ENCODE measurements at places on chromosomes 5 and 9. TPM values are rescaled to one million over a fixed set of nuclear protein-coding genes. Genes with fewer than 3 reads are reported as not detected.

GRCh38 chr5:179177711-179178575 is 117.8 kb downstream of the ZNF354C start:
- no peak for DNase-seq

DNA sequence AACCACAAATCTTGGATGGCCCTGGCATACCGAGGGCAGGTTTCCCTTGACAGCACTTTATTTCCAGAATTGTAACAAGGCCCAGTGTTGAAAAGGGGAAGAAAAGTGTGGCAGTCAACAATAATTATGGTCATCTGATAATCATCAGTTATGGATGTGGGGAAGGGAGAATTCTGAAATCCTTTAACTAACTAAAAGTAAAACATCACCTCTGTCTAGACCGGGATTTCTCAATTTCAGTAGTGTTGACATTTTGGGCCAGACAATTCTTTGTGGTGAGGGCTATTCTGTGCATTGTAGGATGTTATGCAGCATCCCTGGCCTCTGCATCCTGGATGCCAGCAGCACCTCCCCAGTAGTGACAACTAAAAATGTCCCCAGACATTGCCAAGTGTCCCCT is 140.4 kb downstream of the PSAT1 start:
- DNase-seq, result no peak

- peak; percentile 38 for DNase-seq
These were observed 30.6 kb downstream of the KDM4C start for GRCh38 chr9:6788162-6789016.

- no peak for DNase-seq
These were observed 168.6 kb downstream of the EFNA5 start for GRCh38 chr5:107501965-107502675.

DNA sequence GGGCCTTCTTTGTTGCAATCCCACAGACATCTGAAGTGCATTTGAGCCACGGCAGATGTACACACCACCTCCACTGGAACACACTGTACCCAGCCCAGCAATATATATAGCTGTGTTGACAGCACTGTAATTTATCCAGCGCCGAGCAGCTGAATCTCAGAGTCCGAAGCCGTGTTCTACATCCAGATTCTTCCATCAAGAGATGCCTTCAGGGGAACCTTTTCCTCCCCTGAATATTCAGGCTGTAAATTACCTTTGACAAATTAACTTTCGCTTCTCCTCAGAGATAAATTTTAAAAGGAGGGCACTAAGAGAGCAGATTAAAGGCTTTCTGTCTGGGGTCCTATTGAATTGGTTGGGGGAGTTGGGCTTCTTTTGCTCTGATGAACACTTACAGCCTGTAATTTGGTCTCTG is 76.4 kb downstream of the ROR2 start:
- no peak for DNase-seq

GRCh38 chr5:169300468-169301385 is at the start of gene SLIT3:
Gene SLIT3 (minus strand): TSS chr5:169301139. CDS start chr5:169300709, 430 bp downstream.
- peak; percentile 93 for DNase-seq

GRCh38 chr9:111917980-111918379 is 21.4 kb downstream of the UGCG start:
- no peak for DNase-seq

DNA sequence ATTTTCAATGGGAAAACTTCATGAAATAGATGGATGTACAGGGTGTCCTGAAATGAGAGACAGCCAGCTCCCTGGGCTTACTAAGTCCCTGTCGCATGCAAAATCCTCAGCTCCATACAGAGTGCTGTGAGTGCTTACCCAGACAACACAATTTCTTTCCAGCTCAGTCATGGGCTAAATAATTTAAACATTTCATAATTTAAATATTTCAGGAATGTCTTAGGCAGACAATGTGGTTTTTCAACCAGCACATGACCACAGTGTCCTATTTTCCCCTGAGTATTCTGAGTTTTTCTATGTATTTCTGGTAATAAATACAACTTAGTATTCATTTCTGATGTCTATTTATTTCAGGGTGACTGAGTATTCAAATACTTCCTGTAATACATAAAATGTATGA is 188.5 kb upstream of the SNX2 start:
- no peak for DNase-seq

DNA sequence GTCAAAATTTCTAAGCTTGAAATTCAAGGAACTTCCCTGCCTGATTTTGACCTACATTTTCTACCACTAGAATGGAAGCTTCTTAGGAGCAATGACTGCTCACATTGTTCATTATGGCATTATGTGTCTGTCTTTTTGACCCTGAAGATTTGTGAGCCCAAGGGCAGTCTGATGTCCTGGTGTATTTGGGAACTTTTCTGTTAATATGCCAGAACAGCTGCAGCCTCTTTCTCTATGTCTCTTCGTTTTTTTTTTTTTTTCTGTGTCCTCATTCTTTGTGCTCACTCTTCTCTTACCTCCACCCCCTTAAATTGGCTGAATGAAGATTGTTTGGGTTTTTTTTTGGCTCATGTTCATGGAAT is 34.8 kb upstream of the TMC1 start:
- no peak for DNase-seq

ENTPD2 gene
- not detected for total RNA-seq

DIPK1B gene
- total RNA-seq, result 75.7 TPM

SYK gene
- 2.7 TPM for total RNA-seq

TTC23L gene
- total RNA-seq, result 0.55 TPM

OR1J1 gene
- total RNA-seq, result not detected
